Vein endothelial cell (primary cell): ENCODE measurements at places on chromosomes 4 and X. TPM values are rescaled to one million over a fixed set of nuclear protein-coding genes. Genes with fewer than 3 reads are reported as not detected.

Gene ARMCX6
- total RNA-seq = 38.5 and 40.3 TPM in 2 replicates

Gene GPC4
- under 0.01 and 0.10 TPM in 2 replicates for total RNA-seq

Gene RASGEF1B
- 0.29 and 0.33 TPM in 2 replicates for total RNA-seq

Gene PARM1
- total RNA-seq = 0.19 and 0.33 TPM in 2 replicates

Gene CLCN5
- 7.8 and 11.8 TPM in 2 replicates for total RNA-seq

Gene TXK
- total RNA-seq = 0.38 TPM in 1 of 2 replicates, not detected in the other

Gene PRAF2
- total RNA-seq = 7.3 and 9.8 TPM in 2 replicates

Gene HERC5
- 1.1 and 2.0 TPM in 2 replicates for total RNA-seq

Gene TTC29
- total RNA-seq = 0.19 TPM in 1 of 2 replicates, not detected in the other

Gene OCIAD1
- 78.4 and 86.9 TPM in 2 replicates for total RNA-seq

Gene PNMA6F
- total RNA-seq = not detected in 2 replicates

Gene JCHAIN
- not detected in 2 replicates for total RNA-seq

Gene ASMT
- total RNA-seq = not detected in 2 replicates

Gene ADH1A
- not detected in 2 replicates for total RNA-seq

Gene KLHL13
- 6.3 and 17.0 TPM in 2 replicates for total RNA-seq

Gene PLP1
- total RNA-seq = not detected in 2 replicates

Gene FGA
- total RNA-seq = not detected in 2 replicates

Gene SYTL4
- 8.8 and 11.5 TPM in 2 replicates for total RNA-seq

Gene ESX1
- 0.29 and 0.65 TPM in 2 replicates for total RNA-seq

Gene MMRN1
- 889 and 1,432 TPM in 2 replicates for total RNA-seq

Gene PAGE2B
- total RNA-seq = not detected in 2 replicates

Gene ETDA
- total RNA-seq = not detected in 2 replicates

Gene FAM9C
- 18.0 TPM in 1 of 2 replicates, not detected in the other for total RNA-seq

Gene FGG
- not detected in 2 replicates for total RNA-seq
